ENCODE measurements at places on chromosomes 1 and 21. TPM values are rescaled to one million over a fixed set of nuclear protein-coding genes. Genes with fewer than 3 reads are reported as not detected.

The FLG2 gene
- polyA plus RNA-seq = not detected

The EPHB2 gene
- 5.1 TPM for polyA plus RNA-seq

The AMY1B gene
- not detected for polyA plus RNA-seq

GRCh38 chr1:167455786-167456446, 62.4 kb downstream of the CD247 start:
- no peaks in the 10 kb centered on the region for H3K27me3 ChIP-seq
- H3K36me3 ChIP-seq = no peaks in the 10 kb centered on the region
- peak overlapping the region; percentile 50 for H3K4me3 ChIP-seq
- no peaks in the 10 kb centered on the region for H3K4me1 ChIP-seq

DNA sequence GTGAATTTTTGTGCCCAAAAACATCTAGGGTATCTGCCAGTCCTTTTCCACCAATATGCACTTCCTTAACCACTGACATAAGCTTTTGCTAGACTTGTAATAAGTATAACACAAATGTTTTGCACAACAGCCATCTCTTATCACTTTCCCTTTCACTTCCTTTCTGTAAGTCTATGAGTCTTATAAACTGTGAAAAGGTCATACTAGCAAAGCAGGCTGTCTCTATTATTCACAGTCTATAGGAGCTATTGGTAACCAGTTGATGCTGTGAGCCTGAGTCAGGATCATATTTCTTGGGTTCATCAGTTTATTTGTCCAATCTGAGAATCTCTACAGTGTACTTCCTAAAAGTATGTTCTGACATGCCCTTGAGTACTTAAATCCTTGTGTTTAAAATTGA, 172.6 kb downstream of the CHRM3 start:
- no peak overlapping the region for H3K27ac ChIP-seq
- no peaks in the 10 kb centered on the region for H3K27me3 ChIP-seq
- H3K36me3 ChIP-seq = no peaks in the 10 kb centered on the region
- no peaks in the 10 kb centered on the region for H3K4me1 ChIP-seq
- no peak overlapping the region for H3K4me3 ChIP-seq

GRCh38 chr1:243273945-243274344, 18.1 kb downstream of the SDCCAG8 start:
- no peaks in the 10 kb centered on the region for H3K27me3 ChIP-seq
- H3K4me1 ChIP-seq = no peaks in the 10 kb centered on the region
- H3K36me3 ChIP-seq = no peaks in the 10 kb centered on the region
- H3K27ac ChIP-seq = no peak overlapping the region
- H3K4me3 ChIP-seq = no peak overlapping the region

GRCh38 chr1:28580722-28581530, 11.1 kb upstream of the RAB42 start:
- peak overlapping the region; percentile 84 for H3K4me3 ChIP-seq
- H3K27ac ChIP-seq = peak overlapping the region; percentile 56
- peaks cover 2% of the 10 kb centered on the region for H3K4me1 ChIP-seq
- no peaks in the 10 kb centered on the region for H3K27me3 ChIP-seq
- DNase-seq = peak; percentile 29
- no peaks in the 10 kb centered on the region for H3K36me3 ChIP-seq

GRCh38 chr1:226631229-226632000, 82.9 kb downstream of the STUM start:
- no peaks in the 10 kb centered on the region for H3K27me3 ChIP-seq
- peaks cover 3% of the 10 kb centered on the region for H3K4me1 ChIP-seq
- H3K36me3 ChIP-seq = no peaks in the 10 kb centered on the region
- H3K4me3 ChIP-seq = no peak overlapping the region
- no peak for DNase-seq

- H3K36me3 ChIP-seq = no peaks in the 10 kb centered on the region
- no peak overlapping the region for H3K4me3 ChIP-seq
- DNase-seq = no peak
- H3K27ac ChIP-seq = no peak overlapping the region
- H3K4me1 ChIP-seq = no peaks in the 10 kb centered on the region
- no peaks in the 10 kb centered on the region for H3K27me3 ChIP-seq
Observed at GRCh38 chr1:56797065-56797685, 22.0 kb downstream of the FYB2 start.

- DNase-seq = no peak
- H3K4me3 ChIP-seq = no peak overlapping the region
- no peaks in the 10 kb centered on the region for H3K36me3 ChIP-seq
- no peaks in the 10 kb centered on the region for H3K4me1 ChIP-seq
Observed at GRCh38 chr1:155636397-155637153, 26.6 kb downstream of the MSTO1 start.

Measured in ovary (tissue), 10 donors.